ENCODE measurements at places on chromosomes 5 and 9. TPM values are rescaled to one million over a fixed set of nuclear protein-coding genes. Genes with fewer than 3 reads are reported as not detected.

The GDNF gene
- not detected for total RNA-seq

GRCh38 chr9:33795819-33796218 is 458 bp downstream of the PRSS3 start:
- H3K27ac ChIP-seq, result no peak overlapping the region
- H3K4me1 ChIP-seq, result no peaks in the 10 kb centered on the region
- no peak for DNase-seq
- no peaks in the 10 kb centered on the region for H3K36me3 ChIP-seq

DNA sequence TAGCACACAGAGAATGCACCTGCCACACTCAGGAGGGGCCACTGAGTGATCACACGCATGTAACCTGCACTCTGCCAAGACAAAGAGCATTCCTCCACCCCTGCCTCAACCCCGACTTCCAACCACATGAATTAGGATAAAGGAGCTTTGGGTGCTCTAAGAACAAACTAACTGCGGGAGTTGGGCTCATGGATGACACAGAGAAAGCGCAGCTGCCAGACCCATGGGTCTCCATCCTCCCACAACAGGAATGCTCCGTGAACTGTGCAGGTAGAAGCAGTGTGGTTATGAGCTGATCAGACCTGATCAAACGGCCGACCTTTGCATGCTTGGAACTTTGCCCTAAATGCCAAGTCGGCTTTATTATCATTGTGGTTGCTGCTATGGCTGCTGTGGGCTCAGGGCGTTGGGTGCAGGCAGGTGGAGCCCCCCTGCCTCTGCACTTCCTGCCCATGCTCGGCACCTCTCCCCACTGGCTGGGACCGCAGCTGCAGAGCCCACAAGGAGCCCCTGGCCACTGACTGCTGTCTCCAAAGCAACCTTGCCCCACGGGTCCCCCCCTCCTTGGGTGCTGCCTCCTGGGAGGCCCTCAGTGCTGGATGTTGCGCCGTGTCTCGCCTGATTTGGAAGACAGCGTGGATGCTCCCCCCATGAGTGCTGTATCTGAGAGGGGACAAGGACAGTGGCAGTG is 2.6 kb upstream of the SLC6A3 start:
- no peaks in the 10 kb centered on the region for H3K4me1 ChIP-seq
- H3K27me3 ChIP-seq, result no peaks in the 10 kb centered on the region
- H3K27ac ChIP-seq, result no peak overlapping the region

- no peaks in the 10 kb centered on the region for H3K27me3 ChIP-seq
- H3K4me3 ChIP-seq, result no peak overlapping the region
- DNase-seq, result no peak
These were observed 28.7 kb downstream of the TLE4 start for GRCh38 chr9:79600466-79600865.

DNA sequence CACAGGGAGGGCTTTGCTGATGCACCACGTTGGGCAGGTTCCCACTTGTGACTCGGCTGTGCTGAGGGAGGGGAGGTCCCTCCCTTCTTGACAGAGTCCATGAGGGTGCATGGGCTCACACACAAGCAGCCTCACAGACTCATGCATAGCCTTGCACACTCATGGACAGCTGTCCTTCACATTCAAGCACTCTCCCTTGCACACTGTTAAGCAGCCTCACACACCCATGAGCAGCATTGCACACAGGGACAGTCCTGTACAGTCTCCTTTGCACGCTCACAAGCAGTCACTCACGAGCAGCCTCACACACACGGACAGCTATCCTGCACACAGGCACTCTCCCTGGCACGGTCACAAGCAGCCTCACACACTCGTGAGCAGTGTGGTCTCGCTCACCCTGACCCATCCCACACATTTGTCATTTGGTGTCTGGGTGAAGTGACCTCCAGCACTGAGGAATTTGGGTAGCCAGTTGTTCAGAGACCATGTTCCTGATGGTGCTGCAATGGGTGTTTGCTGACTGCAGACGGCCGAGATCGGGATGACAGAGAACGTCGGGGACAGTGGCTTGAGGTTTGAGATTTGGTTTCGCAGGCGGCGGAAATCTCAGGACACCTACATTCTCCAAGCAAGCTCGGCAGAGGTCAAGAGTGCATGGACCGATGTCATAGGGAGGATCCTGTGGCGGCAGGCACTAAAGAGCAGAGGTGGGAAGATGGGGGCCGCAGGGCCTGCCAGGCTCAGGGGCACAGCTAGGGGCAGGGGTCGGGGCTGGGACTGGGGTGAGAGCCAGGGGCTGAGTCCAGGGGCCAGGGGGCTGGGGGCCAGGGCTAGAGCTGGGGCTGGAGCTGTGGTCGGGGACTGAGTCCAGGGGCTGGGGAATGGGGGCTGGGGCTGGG is 17.7 kb upstream of the LRRC14B start:
- H3K4me1 ChIP-seq, result no peaks in the 10 kb centered on the region
- no peaks in the 10 kb centered on the region for H3K27me3 ChIP-seq
- H3K4me3 ChIP-seq, result no peak overlapping the region

The PRSS3 gene
- not detected for total RNA-seq

DNA sequence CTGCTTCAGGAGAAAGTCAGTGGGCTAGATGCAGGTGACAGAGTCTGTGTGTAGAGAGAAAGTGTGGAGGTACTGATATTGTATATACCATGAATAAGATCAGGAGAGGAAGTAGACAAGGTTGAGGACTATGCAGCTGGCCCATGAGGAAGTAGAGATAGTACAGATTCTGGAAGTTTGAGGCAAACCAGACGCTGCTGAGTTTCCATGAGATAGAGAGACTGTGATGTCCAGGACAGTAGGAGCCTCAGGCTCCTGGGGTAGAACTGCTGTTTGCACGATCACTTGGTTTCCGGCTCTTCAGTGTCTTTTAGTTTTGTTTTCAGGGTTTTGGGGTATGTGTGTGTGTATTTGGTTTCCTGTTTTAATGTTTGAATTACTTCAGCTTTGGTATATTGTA is 13.6 kb downstream of the OTULINL start:
- no peak overlapping the region for H3K4me3 ChIP-seq
- no peak overlapping the region for H3K27ac ChIP-seq
- no peaks in the 10 kb centered on the region for H3K36me3 ChIP-seq
- no peaks in the 10 kb centered on the region for H3K4me1 ChIP-seq
- no peak for DNase-seq
- H3K27me3 ChIP-seq, result no peaks in the 10 kb centered on the region

GRCh38 chr5:113607361-113607760 is 93.9 kb downstream of the YTHDC2 start:
- no peak overlapping the region for H3K4me3 ChIP-seq
- no peak for DNase-seq
- no peaks in the 10 kb centered on the region for H3K4me1 ChIP-seq
- no peak overlapping the region for H3K27ac ChIP-seq
- no peaks in the 10 kb centered on the region for H3K27me3 ChIP-seq

- no peaks in the 10 kb centered on the region for H3K36me3 ChIP-seq
- peaks cover 32% of the 10 kb centered on the region for H3K27me3 ChIP-seq
- no peak overlapping the region for H3K27ac ChIP-seq
- no peak overlapping the region for H3K4me3 ChIP-seq
- no peaks in the 10 kb centered on the region for H3K4me1 ChIP-seq
These were observed 64.6 kb upstream of the SIMC1 start for GRCh38 chr5:176173647-176174046.

- no peaks in the 10 kb centered on the region for H3K27me3 ChIP-seq
- no peaks in the 10 kb centered on the region for H3K4me1 ChIP-seq
- no peak overlapping the region for H3K4me3 ChIP-seq
- H3K36me3 ChIP-seq, result no peaks in the 10 kb centered on the region
- no peak for DNase-seq
- no peak overlapping the region for H3K27ac ChIP-seq
These were observed 7.3 kb upstream of the AMBP start for GRCh38 chr9:114085387-114085789.

DNA sequence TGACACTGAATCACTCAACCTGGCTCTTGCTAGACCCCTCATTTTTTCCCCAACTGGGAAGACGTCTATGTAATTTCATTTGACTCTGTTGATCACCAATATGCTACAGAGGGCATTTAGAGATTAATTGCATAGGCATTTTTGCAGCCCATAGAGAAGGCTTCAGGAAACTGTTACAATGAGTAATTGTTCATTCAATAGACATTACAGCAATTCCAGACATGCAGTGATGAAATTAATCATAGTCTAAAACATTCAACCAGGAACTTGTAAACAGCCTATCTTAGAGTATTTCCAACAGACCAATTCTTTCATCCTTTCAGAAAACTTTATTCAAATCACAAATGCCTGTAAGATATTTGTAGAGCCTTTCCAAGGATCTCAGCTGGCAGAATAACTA is 122.3 kb downstream of the MARCHF11 start:
- H3K27me3 ChIP-seq, result no peaks in the 10 kb centered on the region
- H3K4me1 ChIP-seq, result no peaks in the 10 kb centered on the region
- DNase-seq, result no peak
- no peak overlapping the region for H3K4me3 ChIP-seq
- H3K27ac ChIP-seq, result no peak overlapping the region

DNA sequence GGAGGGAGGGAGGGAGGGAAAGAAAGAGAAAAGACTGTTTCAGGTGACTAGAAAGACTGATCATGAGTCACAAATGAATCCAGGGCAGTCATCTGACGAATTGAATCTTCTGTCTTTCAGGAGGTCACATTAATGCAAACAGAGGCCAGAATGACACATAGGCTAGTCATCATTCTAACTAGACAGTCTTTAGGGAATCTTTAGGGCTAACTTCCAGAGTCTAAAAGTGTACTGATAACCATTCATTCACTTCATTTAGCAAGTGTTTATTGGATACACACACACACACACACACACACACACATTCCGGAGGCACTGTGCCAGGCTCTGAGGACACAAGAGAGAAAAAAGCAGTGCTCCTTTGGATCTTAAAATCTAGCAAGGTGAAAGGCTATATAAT is 156.7 kb downstream of the EBF1 start:
- no peaks in the 10 kb centered on the region for H3K27me3 ChIP-seq
- no peaks in the 10 kb centered on the region for H3K36me3 ChIP-seq
- H3K4me3 ChIP-seq, result no peak overlapping the region
- DNase-seq, result no peak
- H3K4me1 ChIP-seq, result no peaks in the 10 kb centered on the region

DNA sequence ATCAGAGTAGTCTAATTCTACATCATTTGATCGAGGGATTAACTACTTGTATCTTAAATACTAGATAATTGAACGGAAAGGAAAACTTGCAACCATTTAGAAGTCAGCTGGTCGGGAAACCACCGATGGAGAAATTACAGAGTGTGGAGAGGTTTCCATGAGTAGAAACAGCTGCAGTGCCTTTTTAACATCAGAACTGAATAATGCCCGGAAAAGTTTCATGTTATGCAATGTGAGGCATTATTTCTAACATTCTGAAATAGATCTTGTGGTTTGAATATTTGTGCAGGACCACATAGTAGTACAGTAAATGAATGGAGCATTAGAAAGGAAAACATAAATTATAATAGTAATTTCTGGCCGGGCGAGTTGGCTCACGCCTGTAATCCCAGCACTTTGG is 88.1 kb upstream of the RNF180 start:
- no peaks in the 10 kb centered on the region for H3K27me3 ChIP-seq
- H3K4me1 ChIP-seq, result no peaks in the 10 kb centered on the region
- no peak overlapping the region for H3K27ac ChIP-seq
- no peaks in the 10 kb centered on the region for H3K36me3 ChIP-seq

DNA sequence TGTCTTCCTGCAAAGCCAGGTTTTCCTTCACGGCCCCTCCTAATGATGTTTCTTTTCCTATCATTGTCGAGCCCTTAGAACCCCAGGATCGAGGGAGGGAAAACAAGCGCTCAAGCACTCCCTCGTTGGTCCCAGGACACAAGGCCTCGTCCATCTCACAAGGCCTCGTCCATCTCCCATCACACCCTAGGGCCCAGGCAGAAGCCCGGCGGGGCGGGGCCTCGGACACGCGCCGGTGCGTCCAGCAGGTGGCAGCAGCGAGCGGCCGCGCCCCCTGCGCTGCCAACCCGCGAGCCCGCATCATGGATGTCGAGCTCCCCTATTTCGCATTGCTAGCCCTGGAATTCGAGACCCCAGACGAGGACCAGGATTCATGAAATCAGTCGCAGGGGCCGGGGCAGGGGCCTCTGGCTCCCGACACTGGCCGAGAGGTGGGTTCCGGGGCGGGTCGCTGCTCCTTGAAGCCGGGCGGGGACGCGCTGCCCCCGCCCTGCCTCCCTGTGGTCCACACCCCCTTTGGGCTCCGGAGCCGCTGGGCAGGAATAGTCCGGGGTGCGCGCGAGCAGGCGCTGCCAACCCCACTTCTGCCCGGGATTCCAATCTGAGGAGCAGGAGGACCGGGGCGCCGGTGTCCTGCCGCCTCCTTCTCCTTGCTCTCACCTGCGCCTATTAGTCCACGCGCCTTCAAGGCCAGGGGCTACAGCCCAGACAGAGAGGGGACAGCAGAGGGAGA is at the start of gene ABLIM3:
Gene ABLIM3, plus strand, starts transcription at position 270 of the 733 bp plus-strand sequence. CDS start 603 bp downstream, outside the sequence.
- peak within 1 kb of the TSS; percentile 68 for H3K27ac ChIP-seq
- H3K27me3 ChIP-seq, result no peaks in the 10 kb centered on the region
- peak; percentile 68 for DNase-seq
- H3K36me3 ChIP-seq, result no peaks in the 10 kb centered on the region
- H3K4me3 ChIP-seq, result peak within 1 kb of the TSS; percentile 80

The CMYA5 gene
- 37.0 TPM for total RNA-seq

DNA sequence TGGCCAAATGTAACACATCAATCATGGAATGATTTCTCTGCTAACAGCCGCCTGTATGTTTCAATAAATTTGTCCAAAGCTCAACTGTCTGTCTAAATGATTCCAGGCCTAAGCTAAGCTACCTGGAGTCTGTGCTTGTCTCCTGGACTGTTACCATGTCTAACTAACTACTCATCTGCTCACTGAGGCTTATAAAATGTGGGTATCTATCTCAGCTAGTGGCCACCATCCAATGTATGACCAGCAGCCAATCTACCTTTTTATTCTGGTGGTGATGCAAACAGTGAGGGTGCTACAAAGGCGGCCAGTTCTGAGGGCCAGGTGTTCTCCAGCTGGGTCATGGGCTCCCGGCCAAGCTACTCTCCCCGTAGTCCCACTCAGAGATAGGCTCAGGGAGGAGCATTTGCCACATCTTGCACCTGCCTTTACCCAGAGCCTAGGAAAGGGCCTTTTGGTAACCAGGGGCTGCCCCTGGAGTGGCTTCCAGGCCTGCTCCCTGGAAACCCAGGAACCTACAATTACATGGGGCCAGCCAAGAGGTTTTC is 59.1 kb downstream of the PFDN1 start:
- DNase-seq, result no peak
- H3K4me1 ChIP-seq, result no peaks in the 10 kb centered on the region
- H3K27ac ChIP-seq, result no peak overlapping the region
- H3K36me3 ChIP-seq, result no peaks in the 10 kb centered on the region
- no peak overlapping the region for H3K4me3 ChIP-seq

The CCDC152 gene
- 0.96 TPM for total RNA-seq

Measured in breast epithelium (tissue), 4 donors.